Fibroblast of skin of right biceps (primary cell): ENCODE measurements at places on chromosomes 1 and 21.

GRCh38 chr21:17782051-17782450, 37.1 kb downstream of the C21orf91 start:
- DNase-seq: no peak

GRCh38 chr1:8701794-8702471, 115.5 kb downstream of the RERE start:
- peak; percentile 35 for DNase-seq

DNA sequence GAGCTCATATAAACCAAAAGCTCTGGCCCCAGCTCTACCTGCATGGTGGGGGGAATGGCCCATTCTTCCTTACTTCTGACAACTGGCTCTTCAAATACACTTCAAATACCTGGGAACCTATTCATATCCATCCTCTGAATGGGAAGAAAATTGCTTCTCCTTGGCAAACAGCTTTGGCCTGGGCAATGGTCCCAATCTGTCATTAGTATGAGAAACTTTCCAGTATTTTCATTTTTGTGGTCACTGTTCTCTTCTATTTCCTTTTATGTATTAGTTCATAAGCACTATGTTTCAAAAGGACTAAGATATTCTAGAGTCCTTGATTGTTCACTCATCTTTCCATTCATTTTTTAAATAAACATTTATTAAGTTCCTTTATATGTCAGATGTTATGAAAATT, 5.2 kb upstream of the HSD3B2 start:
- peak; percentile 71 for DNase-seq

GRCh38 chr1:1322952-1323351, 1.5 kb downstream of the INTS11 start:
- DNase-seq: no peak

GRCh38 chr1:222099746-222100145, 357.9 kb upstream of the DUSP10 start:
- no peak for DNase-seq

- DNase-seq: no peak
These were observed 67.1 kb downstream of the FAAP20 start for GRCh38 chr1:2127187-2128145.

DNA sequence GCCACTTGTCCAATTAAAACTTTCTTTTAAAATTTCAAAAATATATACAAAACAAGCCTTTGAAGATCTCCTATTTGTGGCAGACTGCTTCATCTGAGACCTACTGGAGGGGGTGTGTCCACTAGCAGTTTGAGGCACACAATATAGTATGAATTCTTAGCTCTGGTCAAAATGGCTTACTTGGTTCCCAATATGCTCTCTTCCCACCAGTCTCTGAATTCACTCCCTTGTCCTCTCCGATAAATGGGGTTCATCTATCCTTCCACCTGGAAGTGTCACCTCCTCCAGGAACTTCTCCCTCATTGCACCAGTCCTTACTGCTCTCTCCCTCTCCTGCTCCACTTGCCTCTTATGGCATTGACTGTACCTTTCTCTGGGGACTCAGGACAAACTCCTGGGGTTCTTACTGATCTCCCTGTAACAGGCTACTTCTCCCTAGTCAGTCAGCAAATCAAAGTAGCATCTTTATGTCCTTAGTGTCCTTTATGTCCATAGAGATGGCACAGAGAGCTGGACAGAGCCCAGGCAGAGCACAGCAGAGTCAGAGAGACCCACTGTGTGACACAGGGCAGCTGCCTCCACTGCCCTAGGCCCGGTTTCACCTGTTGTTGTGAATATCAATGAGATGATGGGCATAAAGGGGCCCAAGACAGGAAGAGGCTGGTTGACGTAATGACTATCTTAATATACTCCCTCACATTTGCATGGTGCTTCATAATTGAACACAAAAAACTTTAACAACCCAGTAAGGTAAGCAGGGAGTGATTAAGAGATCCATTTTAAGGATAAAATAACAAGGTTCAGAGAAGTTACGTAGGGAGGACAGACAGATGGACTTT, 3.6 kb downstream of the ASAP3 start:
- DNase-seq: no peak

DNA sequence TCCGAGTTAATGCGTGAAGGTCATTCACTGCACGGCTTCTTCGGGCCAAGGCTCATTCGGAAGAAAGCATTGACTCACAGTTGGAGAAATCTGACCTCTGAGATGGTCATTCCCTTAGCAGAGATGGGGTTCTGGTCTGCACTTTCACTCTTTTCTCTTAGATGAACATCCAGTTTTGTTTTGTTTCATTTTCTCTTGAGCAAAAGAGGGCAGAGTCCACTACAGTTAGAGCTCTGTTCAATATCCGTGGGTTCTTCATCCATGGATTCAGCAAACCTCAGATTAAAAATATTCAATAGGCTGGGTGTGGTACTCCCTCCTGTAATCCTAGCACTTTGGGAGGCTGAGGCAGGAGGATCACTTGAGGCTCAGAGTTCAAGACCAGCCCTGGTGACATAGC, 57.4 kb upstream of the SIPA1L2 start:
- DNase-seq: no peak

DNA sequence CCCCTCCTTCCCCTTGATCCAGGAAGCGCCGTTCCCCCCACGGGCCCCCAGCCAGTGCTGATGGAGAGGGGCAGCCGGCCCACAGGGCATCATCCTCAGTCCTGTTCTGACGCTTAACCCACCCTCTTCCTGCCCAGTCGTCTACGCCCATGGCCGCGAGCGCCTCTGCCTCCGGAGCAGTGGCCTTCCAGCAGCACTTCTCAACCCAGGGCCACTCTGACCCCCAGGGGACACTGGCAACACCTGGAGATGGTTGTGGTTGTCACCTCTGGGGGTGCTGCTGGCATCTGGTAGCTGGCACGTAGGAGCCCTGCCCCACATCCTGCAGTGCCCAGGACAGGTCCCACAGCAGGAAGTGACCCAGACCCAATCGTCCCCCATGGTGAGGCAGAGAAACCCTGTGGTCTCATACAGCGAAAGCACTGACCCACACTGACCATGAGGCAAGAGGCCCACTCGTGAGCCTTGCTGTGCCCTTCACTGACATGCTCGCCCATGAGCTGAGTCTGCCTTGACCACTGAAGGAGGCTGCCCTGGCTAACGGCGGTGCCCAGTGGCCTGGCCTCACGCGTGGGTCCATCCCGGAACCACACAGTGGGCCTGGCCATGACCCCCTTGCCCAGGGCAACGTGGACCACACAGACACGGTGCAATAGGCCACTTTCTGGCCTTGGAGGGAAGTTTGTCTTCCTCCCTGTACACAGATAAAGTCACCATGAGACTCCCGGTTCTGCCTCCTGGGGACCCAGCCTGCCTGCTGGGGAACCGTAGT, 96.8 kb upstream of the ARHGEF16 start:
- no peak for DNase-seq

DNA sequence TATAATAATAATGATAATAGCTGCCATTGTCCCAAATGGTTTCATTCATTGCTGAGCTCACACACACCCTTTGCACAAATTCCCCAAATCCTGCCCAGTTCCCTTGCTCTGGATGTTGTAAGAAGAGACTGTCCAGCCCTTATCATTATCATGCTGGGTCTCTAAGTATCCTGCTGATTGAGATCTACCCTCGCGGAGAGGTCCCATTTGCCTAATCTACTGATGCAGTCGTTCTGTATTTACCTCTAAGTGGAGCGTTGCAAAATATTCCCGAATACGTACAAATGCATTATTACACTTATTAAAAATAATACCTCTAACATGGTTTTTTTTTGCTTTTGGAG, 51.2 kb downstream of the TNFRSF8 start:
- DNase-seq: no peak

DNA sequence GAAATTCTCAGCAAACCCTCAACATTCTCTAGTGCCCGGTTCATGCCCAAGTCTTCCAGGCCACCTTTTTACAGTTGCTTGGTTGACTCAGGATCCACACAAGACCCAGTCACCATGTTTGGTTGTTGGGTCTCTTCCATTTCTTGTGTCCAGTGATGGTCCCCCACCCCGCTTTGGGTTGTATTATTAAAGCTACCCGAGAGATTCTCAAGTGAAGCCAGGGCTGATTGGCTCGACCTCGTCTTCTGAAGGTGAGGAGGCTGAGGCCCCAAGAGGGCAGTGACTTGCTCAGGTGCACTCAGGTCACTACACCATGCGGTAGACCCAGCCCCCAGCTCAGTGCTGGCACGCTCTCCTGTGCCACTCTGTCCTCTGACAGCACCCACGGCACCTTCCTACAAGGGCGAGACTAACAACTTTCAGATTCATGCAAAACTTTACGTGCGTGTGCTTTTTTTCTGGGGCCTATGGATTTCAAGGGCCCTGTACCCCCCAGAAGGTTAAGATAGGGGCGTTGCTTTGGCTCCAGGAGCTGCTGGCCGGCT, 50.3 kb downstream of the CAPN9 start:
- DNase-seq: no peak

DNA sequence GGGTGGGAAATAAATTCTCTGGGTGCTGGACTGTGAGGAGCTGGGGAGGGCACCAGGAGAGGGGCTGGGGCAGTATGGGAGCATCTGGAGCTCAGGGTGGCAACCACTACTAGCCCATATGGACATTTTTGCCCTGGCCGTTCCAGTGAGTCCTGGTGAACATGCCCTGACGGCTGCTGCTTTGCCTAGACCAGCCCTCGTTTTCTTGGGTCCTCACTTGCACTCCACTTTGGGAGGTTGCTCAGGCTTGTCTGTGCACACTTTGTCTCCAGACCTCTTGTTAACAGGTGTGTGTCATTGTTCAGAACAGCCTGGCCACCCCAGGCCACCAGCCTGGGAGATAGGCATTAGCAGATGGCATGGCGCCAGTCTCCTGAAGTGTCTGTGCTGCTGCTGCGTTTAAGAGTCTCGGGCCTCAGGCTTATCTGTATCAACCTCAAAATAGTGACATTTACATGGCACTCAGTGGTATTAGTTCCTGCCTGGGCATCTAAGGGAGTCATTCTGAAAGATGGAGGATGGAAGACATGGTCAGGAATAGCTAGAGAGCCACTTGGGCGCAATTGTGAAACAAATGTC, 190.5 kb downstream of the PTPRU start:
- DNase-seq: no peak

DNA sequence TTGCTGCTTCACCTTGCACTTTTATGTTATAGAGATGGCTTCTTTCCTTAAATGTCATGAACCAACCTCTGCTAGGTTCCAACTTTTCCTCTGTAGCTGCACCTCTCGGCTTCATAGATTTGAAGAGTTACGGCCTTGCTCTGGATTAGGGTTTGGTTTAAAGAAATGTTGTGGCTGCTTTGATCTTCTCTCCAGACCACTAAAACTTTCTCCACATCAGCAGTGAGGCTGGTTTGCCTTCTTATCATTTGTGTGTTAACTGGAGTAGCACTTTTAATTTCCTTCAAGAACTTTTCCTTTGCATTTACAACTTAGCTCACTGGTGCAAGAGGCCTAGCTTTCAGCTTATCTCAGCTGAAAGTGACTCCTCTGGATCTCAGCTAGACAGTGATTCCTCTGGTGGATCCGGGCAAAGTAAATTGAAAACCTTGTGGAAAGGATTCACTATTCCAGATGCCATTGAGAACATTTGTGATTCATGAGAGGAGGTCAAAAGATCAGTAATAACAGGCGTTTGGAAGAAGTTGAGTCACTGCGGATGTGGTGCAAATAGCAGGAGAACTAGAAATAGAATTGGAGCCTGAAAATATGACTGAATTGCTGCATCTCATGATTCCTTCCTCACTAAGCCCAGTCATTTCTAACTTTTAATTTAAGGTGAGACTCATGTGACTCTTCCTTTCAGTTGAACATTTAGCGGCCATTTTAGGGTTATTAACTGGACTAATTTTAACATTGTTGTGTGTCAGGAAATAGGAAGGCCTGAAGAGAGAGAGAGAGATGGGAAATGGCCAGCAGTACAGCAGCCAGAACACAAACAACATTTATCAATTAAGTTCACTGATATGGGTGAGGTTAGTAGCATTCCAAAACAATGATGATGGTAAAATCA, 16.2 kb upstream of the RGS1 start:
- peak; percentile 97 for DNase-seq

DNA sequence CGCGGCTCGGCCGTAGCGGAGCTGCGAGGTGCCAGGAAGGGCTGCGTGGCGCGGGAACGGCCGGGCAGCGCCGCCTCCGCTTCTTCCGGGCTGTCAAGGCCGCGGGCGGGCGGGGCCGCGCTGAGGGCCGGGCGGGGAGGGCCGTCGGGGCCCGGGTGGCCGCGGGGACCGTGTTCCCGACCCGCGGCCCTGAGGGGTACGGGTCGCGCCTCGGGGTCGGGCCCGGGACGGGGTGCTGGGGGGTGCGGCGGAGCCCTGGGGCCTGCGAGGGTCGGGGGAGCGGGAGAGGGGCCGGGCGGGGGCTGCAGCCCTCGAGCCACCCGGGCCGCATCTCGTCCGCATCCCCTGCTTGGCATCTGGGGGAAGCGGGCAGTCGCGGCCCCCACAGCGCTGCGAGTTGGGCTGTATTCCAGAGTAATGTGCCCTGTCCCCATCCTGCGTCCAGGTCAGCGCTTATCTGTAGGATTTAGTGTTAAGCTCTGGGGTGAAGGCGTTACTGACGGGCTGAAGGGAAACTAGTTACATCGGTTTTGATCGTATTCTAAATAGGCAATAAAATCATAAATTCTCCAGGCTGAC, 379 bp downstream of the RER1 start:
- DNase-seq: no peak

DNA sequence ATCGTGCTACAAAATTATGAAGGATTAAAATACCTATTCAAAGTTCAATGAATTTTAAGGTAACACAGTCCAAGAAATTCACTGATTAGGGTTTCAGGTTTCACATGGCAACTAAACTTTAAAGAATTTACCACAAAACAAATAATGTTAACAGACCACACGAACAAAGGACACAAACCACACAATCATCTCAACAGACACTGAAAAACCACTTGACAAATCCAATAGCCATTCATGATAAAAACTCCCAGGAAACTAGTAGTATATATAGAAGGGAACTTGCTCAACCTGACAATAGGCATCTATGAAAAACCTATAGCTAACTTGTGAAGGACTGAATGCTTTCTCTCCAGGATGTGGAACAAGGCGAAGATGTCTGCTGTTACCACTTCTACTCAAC, 21.1 kb upstream of the SH2D5 start:
- peak; percentile 14 for DNase-seq

DNA sequence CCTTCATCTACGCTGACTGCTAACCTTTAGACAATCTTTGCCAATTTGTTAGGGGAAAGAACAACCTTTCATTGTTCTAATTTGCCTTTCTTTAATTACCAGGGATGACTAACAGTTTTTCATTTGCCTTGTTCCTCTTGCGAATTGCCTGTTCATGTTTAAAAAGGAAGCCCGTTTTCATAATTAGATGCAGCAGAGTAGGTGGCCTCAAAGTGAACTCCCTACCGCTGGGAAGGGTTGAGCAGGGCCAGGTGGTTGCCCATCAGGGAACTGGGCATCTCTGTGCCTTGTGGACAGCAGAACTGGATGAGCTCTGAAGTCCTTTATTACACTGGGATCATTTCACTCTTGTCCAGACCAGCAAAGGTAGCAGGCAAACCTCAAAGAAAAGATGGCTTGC, 59.0 kb downstream of the HIVEP3 start:
- DNase-seq: no peak

DNA sequence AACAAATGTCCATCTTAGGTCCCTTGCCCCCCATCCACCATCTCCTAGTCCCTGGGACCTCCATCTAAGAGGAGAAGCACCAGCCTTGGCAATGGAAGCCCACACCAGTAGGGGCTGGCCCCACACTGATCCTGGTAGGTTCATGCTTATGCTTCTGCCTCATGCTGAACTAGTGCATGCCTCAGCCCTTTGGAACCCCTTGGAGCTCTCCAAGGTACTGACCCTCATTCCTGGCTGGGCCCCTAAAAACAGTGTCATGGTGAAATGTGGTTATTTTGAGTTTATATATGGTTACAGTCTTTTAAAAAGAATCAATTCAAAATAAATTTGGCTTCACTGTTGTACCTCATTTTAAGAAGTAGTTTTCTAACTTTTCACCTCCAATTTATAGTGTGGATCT, 108.3 kb downstream of the HIVEP3 start:
- peak; percentile 68 for DNase-seq
